ENCODE measurements at places on chromosomes 2 and 18.

GRCh38 chr18:76844742-76845477 is 22.6 kb downstream of the ZNF236 start:
- DNase-seq = no peak

- DNase-seq = no peak
These were observed 23.8 kb downstream of the GALNT5 start for GRCh38 chr2:157281316-157281715.

DNA sequence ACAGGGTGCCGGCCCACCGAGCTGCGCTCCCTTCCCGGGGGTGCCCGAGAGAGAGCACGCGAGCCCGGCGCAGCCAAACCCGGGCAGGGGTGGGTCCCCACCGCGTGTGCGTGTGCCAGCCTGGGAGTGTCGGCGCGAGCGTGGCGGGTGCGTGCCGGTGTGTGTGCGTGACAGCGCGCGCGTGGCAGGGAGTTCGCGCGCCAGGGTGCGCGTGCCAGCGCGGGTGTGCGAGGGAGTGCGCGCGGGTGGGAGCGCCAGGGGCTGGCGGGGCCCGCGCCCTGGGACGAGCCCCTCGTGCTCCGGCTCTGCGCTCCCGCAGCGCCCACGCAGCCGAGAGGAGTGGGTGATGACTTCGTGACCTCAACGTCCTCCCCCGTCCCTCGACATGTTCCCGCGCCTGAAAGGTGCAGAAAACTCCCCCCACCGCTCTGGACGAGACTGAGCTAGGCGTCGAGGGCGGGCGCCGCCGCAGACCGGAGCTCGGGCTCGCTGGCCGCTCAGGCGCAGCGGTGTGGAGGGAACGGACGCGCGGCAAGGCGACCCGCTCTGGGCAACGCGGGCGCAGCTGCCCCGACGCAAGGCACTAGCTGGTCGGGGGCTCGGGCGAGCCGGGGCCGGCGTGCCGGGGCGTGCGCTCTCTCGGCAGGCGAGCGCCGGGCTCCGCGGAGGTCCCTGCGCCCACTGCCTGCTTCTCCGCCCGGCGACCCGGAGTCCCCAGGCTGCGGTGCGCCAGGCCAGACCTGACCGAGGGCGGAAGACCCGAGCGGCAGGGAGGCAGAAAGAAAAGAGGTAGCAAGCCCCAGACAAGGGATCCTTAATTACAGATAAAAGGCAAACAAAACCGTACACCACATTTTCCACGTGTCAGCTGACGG is 582.8 kb downstream of the ZEB2 start:
- DNase-seq = peak; percentile 61

GRCh38 chr2:817336-818015 is 133.2 kb upstream of the SNTG2 start:
- no peak for DNase-seq

DNA sequence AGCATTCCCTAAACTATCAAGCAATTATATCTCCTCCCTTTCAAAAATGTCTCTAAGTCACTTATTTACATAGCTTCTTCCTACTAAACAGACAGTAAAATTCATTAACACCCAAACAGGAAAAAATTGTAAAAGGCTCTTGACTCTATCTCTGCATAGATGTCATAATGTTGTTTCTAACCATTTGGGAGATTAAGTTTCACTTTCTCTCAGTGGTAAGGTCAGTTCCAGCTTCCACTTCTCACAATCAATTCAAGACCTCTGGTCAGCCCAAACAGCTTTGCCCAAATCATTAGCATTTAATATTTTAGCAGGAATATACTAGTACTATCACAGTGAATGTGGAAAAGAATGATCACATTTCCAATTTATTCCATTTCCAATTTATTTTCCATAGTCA is 374.3 kb upstream of the MC4R start:
- no peak for DNase-seq

GRCh38 chr2:240422658-240423329 is 12.7 kb upstream of the GPC1 start:
- no peak for DNase-seq
